Fibroblast of lung (primary cell): ENCODE measurements at places on chromosomes 5 and 9.

- no peak overlapping the region for H3K27ac ChIP-seq
- no peak overlapping the region for H3K4me3 ChIP-seq
- H3K4me1 ChIP-seq = no peaks in the 10 kb centered on the region
- no peaks in the 10 kb centered on the region for H3K27me3 ChIP-seq
Measured at GRCh38 chr5:153704110-153704509, 213.6 kb downstream of the GRIA1 start.

GRCh38 chr9:20224756-20225155 is 397.5 kb downstream of the MLLT3 start:
- no peaks in the 10 kb centered on the region for H3K36me3 ChIP-seq
- H3K27ac ChIP-seq = no peak overlapping the region
- peak; percentile 27 for DNase-seq

- no peaks in the 10 kb centered on the region for H3K36me3 ChIP-seq
- H3K4me1 ChIP-seq = no peaks in the 10 kb centered on the region
- H3K27me3 ChIP-seq = no peaks in the 10 kb centered on the region
- DNase-seq = no peak
- no peak overlapping the region for H3K27ac ChIP-seq
Measured at GRCh38 chr9:116791326-116791725, 104.2 kb downstream of the TRIM32 start.

- H3K27me3 ChIP-seq = no peaks in the 10 kb centered on the region
- H3K36me3 ChIP-seq = no peaks in the 10 kb centered on the region
- peak overlapping the region; percentile 89 for H3K4me3 ChIP-seq
- peaks cover 1% of the 10 kb centered on the region for H3K4me1 ChIP-seq
Measured at GRCh38 chr5:147509041-147509709, 693 bp downstream of the DPYSL3 start.

- no peaks in the 10 kb centered on the region for H3K36me3 ChIP-seq
- no peak overlapping the region for H3K4me3 ChIP-seq
- H3K27me3 ChIP-seq = no peaks in the 10 kb centered on the region
- DNase-seq = no peak
- H3K27ac ChIP-seq = no peak overlapping the region
Measured at GRCh38 chr5:42309865-42310264, 113.4 kb upstream of the GHR start.

DNA sequence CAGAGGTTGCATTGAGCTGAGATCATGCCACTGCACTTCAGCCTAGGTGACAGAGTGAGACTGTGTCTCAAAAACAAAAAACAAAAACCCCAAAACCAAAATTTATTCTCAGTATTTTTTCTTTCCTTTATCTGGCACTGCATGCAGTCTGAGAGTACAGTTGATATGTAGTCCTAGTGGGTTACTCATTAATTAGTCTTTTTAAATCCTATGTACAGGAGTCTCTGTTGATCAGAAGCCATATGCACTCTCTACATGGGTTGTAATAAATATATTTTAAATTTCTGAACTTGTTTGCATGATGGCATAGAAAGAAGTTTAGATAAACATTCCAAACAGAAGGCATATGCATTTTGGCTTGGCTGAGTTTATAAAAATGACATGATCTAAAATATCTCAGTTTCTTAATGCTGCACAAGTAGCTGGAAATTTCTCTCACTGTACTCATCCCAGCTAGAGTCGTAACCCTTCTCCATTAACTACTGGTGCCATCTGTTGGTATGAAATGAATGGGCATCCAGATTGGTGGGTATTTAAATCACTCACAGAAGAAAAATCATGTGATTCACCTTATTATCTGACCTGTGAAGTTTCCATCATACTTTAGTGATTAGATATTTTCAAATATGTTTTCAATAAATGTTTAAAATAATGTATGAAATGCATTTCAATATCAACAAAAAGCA is 284.8 kb downstream of the CTNND2 start:
- no peaks in the 10 kb centered on the region for H3K4me1 ChIP-seq
- H3K27ac ChIP-seq = no peak overlapping the region
- H3K27me3 ChIP-seq = no peaks in the 10 kb centered on the region
- H3K36me3 ChIP-seq = no peaks in the 10 kb centered on the region
- DNase-seq = no peak

DNA sequence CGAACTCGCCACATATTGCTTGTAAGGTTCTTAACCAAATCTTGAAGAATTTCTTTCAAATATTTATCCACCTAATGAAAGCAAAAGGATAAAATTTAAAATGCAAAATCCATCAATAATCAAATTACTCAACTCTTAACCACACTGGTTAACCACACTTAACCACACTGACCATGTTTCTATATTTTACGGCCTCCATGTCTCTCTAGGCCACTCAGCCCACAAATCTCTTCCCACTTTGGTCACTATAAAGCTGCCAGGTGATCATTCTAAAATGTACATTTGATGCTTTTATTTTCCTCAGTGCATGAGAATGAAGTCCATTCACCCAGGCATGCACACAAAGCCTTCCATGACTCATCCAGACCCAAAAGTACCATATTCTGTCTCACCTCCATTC is 56.4 kb upstream of the OR2K2 start:
- no peak for DNase-seq
- no peaks in the 10 kb centered on the region for H3K27me3 ChIP-seq
- peaks cover 20% of the 10 kb centered on the region for H3K36me3 ChIP-seq
- H3K4me1 ChIP-seq = no peaks in the 10 kb centered on the region

- no peaks in the 10 kb centered on the region for H3K36me3 ChIP-seq
- H3K4me1 ChIP-seq = peaks cover 17% of the 10 kb centered on the region
- H3K27me3 ChIP-seq = no peaks in the 10 kb centered on the region
Measured at GRCh38 chr5:53006911-53007890, 18.0 kb downstream of the ITGA2 start.

DNA sequence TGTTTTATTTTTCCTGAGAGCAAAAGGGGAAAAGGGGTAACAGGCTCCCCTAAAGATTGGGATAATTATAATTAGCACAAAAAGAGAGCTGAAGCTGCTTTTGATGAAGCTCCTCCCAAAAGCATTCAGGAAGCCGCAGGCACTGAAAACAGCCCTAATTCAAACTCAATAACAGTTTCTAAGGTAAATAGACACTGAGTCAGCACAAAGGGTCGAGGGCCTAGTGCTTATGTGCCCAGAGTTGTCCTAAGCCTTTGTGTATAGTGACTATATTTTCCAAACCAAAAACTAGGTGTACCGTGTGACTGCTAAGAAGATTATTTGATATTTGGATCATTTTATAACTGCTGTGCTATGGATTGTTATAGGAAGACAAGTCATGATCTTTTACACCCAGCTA is 67.7 kb downstream of the HMHB1 start:
- no peaks in the 10 kb centered on the region for H3K36me3 ChIP-seq
- DNase-seq = peak; percentile 27
- no peak overlapping the region for H3K27ac ChIP-seq
- H3K4me3 ChIP-seq = no peak overlapping the region
- no peaks in the 10 kb centered on the region for H3K27me3 ChIP-seq
- no peaks in the 10 kb centered on the region for H3K4me1 ChIP-seq

- H3K27ac ChIP-seq = no peak overlapping the region
- H3K27me3 ChIP-seq = no peaks in the 10 kb centered on the region
- no peaks in the 10 kb centered on the region for H3K4me1 ChIP-seq
- no peaks in the 10 kb centered on the region for H3K36me3 ChIP-seq
- H3K4me3 ChIP-seq = no peak overlapping the region
- DNase-seq = no peak
Measured at GRCh38 chr5:10623305-10623910, 59.5 kb downstream of the ANKRD33B start.

- peaks cover 66% of the 10 kb centered on the region for H3K4me1 ChIP-seq
- H3K36me3 ChIP-seq = no peaks in the 10 kb centered on the region
- H3K4me3 ChIP-seq = no peak overlapping the region
- H3K27ac ChIP-seq = peak overlapping the region; percentile 16
Measured at GRCh38 chr5:150639751-150640150, 709 bp upstream of the SYNPO start.

DNA sequence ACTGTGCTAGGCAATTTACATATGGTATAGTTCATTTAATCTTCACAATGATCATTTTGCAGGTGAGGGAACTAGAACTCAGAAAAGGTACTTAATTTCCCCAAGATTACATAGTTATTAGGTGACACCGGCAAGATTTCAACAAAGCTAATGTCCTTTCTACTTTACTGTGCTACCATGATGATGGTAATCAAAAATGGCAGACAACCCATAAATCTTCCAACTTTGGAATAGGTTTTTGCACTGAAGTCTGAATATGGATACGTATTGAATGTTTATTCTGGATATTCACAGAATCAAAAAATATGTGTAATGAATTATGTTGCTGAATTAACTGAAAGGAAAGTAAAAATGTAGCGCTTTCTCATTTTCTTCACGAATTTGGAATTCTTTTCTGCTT is 13.8 kb downstream of the PDCD1LG2 start:
- H3K27me3 ChIP-seq = no peaks in the 10 kb centered on the region
- H3K36me3 ChIP-seq = no peaks in the 10 kb centered on the region
- no peak overlapping the region for H3K27ac ChIP-seq
- DNase-seq = no peak

DNA sequence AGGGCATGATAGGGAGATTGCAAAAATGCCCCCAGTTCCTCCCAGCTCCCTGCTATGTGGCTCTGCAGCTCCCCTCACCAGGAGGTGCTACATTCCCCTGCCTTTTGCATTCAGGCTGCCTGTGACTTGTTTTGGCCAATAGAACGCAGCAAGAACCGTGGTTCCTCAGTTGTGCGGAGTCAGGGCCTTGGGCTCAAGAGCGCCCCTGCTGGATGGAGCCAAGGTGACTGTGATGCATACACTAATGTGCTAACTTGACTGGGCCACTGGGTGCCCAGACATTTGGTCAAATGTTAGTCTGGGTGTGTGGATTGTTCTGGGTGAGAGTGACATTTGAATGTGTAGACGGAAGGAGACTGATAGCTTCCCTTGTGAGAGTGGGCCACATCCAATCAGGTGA is 123.3 kb upstream of the MVB12B start:
- peaks cover 6% of the 10 kb centered on the region for H3K27me3 ChIP-seq
- H3K4me1 ChIP-seq = no peaks in the 10 kb centered on the region
- no peak overlapping the region for H3K27ac ChIP-seq
- H3K4me3 ChIP-seq = no peak overlapping the region
- no peaks in the 10 kb centered on the region for H3K36me3 ChIP-seq
- no peak for DNase-seq

GRCh38 chr9:37645903-37646506 is 4.7 kb upstream of the FRMPD1 start:
- H3K36me3 ChIP-seq = no peaks in the 10 kb centered on the region
- DNase-seq = no peak
- no peak overlapping the region for H3K27ac ChIP-seq
- H3K4me3 ChIP-seq = no peak overlapping the region
- H3K27me3 ChIP-seq = peaks cover 34% of the 10 kb centered on the region
- no peaks in the 10 kb centered on the region for H3K4me1 ChIP-seq
